ENCODE measurements at places on chromosomes 6 and 20.

DNA sequence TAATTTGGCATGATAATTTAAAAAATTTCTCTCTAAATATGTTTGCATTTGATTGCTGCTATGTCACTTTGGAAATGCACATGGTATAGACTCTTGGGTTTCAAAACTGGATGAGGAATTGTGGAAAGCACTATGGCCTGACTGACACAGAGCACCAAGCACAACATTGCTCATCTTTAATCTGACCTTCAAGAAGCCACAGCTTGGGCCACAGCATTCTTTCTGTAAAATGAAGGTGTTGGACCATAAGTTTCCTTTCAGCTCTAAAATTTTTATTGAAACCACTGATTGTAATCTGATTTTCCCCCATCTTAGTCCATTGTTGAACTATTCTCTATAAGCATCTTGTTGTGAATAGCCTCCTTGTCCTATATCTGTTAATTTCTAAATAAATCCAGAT is 41.0 kb downstream of the QKI start:
- no peak for DNase-seq

DNA sequence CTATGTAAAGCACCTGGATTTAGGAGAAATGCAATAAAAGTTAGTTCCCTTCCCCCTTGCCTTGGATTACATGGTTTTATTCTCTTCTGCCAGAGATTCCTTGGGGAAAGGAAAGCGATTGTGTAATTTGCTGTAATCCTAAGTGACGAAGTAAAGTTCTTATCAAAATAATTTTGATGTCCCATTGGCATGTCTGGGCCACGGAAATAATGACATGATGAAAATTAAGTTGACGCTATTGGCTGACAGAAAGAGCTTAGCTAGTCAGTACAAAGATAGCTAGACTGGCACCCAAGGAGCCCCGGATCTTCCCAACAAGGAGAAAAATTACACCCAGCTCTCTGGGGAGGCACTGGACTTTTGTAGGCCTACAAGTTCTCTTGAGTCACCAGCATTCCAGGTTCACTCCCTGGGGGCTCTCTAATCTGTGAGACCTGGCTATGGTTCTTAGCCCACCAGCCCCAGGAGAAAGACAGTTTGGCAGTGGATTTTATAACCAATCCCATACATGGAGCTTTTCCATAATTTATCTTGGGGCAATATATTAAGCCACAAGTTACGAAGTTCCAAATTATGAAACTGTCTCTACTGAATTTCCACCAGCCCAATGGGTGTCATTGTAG is 59.9 kb downstream of the FOXA2 start:
- DNase-seq = no peak

DNA sequence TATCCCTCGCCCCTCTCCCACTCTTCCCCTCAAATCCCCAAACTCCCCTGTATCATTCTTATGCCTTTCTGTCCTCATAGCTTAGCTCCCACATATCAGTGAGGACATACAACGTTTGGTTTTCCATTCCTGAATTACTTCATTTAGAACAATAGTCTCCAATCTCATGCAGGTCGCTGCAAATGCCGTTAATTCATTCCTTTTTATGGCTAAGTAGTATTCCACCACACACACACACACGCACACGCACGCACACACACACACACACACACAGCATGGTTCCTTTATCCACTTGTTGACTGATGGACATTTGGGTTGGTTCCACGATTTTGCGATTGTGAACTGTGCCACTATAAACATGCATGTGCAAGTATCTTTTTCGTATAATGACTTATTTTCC is 112.7 kb downstream of the KIF13A start:
- DNase-seq = no peak

DNA sequence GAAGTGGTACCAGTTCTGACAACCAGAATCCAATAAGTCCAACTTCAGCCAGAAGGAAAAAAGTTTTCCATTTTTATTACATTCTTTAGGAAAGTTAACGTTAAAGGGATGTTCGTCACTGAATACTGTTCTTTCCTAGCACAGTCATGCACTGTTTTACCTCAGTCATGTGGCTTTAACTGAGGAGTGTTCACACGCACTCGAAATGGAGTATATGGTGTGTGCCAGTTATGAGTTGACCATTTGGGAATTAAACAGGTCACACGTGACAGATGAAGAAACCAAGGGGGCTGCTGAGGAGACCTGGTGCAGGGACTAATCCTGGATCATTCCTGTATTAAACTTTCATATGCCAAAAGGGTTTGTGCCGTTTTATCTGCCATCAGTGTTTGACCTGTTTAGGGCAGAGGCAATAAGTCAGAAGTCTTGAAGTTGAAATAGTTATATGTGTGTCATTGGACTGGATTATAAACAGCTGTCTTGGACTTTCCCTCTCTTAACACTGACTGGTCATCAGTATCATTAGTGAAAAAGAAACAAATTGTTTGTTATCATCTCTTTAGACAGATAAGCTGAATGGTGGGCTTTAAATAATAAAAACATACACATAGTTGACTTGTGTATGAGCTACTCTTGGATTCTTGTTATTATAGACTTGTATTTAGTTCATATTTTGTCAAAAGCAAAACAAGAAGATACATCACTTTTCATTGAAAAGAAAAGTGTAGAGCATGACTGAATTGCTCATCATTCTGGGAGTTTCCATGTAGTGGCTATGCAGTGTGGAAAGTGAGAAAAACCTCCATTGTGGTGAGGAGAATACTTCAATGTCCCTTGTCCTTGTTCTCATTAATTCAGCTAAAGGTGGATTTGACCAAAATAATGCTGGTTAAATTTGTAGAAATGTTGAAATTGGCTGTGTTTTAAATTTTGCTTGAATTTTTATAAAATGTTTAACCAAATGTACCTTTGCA is 123.5 kb upstream of the SAMD5 start:
- DNase-seq = no peak

DNA sequence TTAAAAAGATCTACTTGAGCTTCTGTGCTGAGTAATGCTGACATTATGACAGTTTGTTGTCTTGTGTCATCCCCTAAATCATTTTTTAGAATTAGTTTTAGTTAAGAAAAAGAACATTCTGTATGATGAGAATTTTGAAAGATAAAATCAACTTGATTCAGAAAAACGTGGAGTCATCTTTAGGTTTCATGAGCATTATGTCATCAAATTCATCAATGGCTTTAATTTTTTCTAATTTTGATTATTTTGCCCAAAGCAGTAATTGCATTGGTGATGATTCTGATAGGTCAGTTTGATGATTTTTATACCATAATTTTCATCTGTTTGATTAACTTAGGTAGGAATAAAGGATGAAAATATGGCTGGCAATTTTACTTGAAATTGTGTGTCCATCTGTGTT is 26.6 kb upstream of the ADGRF4 start:
- no peak for DNase-seq
